ENCODE measurements at places on chromosomes 5 and 9.

GRCh38 chr5:142125378-142125777, 16.8 kb downstream of the NDFIP1 start:
- DNase-seq: no peak

DNA sequence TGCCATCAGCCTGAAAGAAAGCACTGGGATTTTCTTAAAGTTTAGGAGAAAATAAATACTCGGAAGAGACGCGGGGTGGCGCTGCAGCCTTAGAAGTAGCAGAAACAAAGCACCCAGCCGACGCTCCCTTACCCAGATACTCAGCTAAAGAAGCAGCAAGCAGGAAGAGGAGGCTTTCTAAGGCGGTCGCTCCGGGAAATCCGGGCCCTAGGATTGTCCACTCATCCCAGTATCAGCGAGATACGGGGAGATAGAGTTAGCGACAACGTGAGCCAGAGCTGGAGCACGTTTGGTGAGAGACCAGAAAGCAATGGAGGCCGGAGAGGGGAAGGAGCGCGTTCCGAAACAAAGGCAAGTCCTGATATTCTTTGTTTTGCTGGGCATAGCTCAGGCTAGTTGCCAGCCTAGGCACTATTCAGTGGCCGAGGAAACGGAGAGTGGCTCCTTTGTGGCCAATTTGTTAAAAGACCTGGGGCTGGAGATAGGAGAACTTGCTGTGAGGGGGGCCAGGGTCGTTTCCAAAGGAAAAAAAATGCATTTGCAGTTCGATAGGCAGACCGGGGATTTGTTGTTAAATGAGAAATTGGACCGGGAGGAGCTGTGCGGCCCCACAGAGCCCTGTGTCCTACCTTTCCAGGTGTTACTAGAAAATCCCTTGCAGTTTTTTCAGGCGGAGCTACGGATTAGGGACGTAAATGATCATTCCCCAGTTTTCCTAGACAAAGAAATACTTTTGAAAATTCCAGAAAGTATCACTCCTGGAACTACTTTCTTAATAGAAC, at the start of gene PCDHB2:
PCDHB2 (plus strand) TSS at position 135 of the 782 bp plus-strand sequence; CDS start at position 311, 176 bp downstream.
- peak; percentile 68 for DNase-seq

DNA sequence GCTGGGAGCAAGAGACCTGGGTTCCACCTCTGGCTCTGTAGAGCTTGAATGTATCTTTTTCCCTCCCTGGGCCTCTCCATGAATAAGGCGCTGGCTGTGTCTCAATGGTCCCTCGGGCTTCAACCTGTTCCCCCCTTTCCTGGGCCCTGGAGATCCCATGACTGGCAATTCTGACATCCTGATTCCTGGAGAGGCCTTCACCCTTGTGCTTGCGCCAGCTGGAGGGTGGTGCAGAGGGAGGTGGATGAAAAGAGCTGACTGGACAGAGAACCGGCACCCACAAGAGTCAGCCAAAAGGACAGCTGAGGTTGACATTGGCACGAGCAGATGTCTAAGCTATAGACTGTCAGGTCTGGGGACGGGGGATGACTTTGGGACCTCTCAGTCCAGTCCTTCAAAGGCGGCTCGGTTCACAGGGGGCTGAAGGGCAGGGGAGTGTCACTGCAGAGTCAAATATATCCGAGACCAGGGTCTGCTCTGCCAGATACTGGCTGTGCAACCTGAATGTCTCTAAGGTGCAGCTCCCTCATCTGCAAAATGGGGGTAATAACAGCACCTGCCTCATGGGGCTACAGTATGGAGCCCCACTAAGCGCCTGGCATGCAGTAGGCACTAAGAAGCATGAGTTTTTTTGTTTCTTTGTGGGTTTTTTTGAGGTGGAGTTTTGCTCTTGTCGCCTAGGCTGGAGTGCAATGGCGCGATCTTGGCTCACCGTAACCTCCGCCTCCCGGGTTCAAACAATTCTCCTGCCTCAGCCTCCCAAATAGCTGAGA, 13.8 kb downstream of the DNM1 start:
- no peak for DNase-seq

- DNase-seq: peak; percentile 93
Observed at GRCh38 chr5:150302301-150303069, at the start of gene ARSI. TSS of gene ARSI (minus strand) at chr5:150302905. CDS start at chr5:150302373, 532 bp downstream.

DNA sequence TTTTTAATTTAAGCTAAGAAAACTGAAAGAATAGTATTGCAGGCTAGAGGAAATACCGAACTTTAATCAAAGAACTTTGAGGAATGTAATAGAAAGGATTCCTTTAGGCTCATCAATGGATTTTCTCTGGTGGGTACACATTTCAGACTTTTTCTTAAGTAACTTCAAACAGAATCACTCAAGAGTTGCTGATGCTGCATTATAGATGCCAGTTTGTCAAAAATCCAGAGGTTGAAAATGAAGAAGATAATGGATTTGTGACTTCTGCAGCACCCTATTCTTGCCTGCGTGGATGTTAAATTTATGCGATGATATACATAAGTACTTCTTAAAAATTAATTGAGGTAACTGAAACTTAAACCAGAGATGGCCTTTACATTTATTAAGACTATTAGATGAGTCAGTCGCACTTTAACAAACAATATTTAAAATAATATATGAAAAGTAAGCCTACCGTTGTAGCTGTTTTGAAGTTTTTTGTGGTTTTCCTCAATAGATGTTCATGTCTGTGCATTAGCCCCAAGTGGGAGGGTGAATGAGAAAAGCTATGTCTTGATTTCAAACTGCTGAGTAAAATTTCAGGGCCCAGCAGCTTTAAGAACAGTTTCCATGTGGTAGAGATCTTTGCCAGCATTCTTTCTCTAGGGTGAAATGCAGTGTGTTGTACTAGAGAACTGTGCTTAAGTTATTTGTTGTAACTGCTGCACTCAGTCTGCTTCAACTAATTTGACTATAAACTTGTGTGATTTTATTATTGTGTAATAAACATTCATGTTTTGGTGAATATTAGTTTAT, at the start of gene OGN:
OGN (minus strand) TSS at position 537 of the 795 bp plus-strand sequence. CDS start 1,171 bp downstream, outside the sequence.
- DNase-seq: peak; percentile 38

DNA sequence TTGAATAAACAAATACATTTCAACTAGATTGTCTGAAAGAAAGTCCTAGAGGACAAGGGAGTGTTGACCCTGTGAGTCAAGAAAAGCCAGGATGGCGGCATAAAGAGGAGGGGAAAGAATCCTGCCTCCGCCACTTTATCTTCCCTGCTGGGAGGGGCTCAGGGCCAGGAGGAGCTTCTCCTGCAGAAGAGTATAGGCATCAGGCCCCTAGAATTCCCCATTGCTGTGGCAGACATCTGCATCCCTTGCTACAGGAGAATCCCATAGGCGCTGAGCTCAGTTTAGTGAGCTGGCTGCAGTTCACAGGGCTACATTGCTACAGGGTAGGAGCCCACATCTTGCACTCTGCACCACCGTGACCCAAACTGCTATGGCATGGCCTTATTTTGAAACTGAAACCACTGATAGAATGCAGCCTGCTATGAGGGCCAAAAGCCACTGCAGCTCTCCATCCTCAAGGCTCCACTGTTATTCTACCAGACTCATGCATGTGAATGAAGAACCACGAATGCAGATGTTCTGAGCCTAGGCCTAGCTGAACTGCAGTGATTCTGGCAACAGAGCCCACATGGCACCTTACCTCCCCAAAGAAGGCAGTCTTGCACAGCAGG, 941.4 kb upstream of the CTNND2 start:
- no peak for DNase-seq

DNA sequence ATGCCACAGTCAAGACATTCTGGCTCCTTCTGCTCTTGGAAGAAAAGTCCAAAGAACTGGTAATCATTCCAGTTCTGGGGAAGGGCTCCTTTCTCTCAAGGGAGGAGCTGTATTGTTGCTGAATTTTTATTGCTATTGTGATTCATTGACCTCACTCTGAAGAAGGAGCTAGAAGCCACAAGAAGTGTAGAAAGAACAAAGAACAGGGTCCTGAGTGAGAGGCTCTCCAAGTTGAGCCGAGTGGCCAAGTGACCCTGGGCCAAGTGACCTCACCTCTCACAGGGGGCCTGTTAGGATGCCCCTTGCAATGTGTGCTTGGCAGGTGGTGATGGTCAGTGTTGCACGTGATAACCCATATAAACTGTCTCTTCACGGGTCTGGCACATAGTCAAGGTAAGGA, 173.3 kb downstream of the FGF18 start:
- no peak for DNase-seq

- DNase-seq: peak; percentile 35
Observed at GRCh38 chr5:175444060-175444904, at the start of gene DRD1. TSS of gene DRD1 (minus strand) at chr5:175444182. CDS start at chr5:175443099, 1,083 bp downstream.

DNA sequence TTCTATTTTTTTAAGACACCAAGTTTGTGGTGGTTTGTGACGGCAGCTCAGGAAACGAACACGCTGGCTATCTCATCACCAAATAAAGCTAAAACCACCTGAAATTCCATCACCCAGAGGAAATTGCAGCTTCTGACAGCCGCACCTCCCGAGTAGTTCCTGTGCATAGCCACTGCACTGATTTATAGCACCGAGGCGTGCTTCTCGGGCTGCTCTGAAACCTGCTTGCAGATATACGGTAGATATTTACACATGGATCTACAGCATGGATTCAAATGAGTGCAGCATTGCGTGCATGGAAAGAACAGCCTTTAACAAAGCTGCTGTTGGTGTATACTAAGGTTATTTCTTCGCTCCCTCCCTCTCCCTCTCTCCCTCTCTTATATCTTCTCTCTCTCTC, 153.8 kb downstream of the PHF2 start:
- DNase-seq: no peak

DNA sequence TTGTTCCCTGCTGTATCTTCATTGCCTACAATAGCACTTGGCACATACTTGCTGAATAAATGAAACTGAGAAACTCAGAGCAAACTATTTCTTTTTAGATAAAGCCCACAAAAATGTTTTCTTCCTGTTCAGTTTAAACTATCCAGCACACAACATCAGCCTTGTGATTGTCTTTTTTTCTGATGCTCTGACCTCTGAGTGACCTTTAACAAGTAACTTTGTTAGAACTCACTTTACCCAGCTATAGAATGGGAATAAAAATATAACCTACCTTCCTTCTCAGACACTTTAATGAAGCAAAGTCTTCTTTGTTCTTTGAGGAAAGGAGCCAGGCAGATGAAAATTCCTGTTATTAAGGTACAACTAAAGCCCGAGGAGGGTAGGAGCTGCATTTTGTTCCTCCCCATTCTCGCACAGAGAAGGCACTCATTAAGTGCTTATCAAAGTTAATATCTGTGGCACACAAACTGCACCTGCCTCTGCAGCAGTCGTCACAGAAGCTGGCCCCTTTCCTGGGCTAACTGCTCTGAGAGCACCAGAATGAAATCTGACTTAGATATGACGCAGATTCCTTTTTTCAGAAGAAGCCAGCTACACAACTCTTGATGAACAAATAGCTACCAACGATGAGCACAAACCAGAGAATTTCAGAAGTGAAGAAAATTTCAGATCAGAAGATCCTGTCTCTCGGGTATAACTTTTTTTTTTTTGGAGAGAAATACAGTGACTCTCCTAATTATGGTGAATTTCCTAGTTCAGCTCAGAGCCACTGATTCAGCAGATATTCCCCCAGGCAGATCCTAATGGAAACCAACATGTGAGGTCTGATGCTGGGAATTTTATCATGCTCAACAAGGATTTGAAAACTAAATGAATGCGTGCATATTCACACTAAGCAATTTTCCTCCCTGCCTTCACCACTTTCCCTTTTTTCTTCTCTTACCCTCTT, 31.0 kb upstream of the NR3C1 start:
- DNase-seq: no peak

DNA sequence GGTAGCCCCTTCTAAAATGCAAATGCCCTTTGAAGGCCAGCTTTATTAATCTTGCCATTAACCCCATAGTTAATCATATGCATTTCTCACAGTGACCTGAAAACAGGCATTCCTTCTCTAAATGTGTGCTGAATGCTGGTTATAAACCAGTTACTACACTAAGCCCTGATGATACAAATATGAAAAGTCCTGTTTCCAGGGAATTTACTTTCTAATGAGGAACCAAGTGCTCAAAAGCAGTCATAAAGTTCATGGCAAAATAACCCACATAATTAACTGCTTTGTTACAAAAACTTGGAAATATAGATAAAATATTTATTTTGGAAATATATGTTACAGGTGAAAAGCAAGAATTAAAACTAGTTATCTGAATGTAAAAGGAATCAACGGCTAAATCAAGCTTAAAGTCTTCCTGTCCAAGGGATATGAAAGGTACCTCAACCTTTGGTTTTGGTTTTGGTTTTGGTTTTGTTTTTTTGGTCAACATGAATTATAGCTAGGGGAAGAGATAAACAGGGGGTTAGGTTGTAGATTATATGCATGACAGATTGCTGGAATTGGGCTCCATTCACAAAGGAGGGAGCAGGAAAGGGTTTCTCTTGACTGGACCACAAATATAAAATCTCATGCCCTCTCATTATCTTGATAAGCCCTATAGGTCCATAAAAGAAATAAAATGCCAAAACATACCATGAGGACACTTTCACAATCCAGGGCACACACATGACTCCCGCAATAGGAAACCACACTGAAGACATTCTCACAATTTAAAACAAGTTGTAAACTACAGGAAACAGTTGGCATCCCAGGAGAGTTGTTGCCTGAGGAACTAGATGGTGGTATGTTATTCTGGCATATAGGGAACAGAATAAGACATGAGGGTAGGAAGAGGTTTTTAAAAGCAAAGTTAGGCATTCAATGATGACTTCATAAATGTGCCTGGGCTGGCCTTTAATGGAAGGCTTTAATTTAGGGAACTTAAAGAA, 46.7 kb upstream of the MACIR start:
- peak; percentile 40 for DNase-seq

DNA sequence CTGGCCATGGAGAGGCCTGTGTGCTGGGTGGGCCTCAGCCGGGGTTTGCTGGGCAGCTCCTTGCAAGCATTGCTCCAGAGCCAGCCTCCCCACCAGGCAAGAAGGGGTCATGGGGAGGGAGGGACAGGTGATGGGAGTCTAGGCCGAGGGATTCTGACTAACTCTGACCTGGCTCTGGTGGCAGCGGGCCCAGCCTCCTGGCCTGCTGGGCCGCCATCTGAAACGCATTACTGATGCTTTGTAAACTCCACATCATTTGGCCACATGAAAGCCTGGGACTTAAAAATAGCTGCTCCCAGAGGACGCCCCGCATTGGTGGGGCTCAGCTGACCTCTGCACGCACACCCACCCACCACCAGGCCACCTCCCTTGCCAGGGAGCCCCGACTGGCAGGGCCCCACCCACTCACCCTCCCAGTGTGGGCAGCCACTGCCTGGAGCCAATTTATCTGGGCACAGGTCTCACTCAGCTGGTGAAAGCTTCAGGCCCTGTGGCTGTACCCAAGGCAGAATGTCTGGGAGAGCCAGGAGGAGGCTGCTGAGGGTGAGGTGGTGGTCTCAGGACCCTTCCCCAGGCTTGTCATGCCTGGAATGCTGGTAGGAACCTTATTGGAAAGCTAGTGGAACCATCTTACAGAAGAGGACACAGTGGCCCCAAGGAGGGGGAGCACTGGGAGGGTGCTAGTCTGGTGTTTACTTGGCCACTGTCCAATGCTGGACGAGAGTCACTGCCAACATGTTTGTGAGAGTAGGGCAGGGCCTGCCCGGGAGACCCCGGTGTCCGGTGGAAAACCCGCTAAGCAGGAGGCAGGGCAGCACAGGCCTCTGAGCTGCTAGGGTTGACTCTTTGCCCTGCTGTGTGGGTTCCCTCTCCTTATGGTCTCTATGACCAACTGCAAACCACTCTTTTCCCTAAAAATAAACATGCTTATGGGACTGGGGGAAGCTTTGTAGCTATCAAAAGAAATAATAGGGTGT, 10.8 kb downstream of the TCF7 start:
- peak; percentile 84 for DNase-seq

Measured in fibroblast of skin of scalp (primary cell).